CD8-positive, alpha-beta T cell (primary cell): ENCODE measurements at places on chromosomes 12 and 14.
A peak's percentile ranks its signal among the peaks of the same experiment; 100 is the strongest.

DNA sequence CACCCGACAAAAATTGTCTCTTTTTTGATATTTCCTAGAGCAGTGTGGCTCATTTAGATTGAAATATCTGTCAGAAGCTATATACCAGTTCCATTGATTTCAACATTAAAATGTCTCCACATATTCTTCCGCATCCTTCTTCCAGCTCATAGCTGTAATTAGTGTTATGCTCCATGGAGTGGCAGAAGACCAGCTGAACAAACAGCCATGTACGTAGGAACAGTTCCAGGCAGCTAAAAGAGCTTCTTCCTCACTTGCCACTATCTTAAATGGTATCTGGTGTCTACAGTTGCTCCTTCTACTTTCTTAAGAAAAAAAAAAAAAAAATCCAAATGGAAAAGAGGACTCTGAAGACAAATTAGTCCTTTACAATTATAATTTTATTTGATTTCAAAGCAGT is 848.0 kb downstream of the DIO2 start:
- no peak for DNase-seq

DNA sequence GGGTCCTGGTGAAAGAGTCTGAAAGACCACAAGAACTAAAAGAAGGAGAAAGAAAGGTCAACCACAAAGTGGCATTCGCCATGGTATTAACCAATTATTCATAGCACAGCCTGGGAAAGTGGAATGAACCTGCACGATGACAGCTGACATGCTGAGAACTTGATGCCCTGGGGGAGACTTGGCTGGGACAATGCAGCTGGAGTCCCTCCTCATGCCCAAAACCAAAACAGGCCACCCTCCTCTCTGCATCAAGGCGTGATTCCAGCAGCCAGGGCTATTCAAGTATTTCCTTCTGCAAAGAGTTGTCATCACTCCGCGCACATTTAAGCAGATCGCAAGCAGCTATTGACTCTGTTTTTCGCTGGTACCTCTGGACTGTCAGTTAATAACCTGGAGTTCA is 167.1 kb upstream of the NOS1 start:
- DNase-seq: no peak

DNA sequence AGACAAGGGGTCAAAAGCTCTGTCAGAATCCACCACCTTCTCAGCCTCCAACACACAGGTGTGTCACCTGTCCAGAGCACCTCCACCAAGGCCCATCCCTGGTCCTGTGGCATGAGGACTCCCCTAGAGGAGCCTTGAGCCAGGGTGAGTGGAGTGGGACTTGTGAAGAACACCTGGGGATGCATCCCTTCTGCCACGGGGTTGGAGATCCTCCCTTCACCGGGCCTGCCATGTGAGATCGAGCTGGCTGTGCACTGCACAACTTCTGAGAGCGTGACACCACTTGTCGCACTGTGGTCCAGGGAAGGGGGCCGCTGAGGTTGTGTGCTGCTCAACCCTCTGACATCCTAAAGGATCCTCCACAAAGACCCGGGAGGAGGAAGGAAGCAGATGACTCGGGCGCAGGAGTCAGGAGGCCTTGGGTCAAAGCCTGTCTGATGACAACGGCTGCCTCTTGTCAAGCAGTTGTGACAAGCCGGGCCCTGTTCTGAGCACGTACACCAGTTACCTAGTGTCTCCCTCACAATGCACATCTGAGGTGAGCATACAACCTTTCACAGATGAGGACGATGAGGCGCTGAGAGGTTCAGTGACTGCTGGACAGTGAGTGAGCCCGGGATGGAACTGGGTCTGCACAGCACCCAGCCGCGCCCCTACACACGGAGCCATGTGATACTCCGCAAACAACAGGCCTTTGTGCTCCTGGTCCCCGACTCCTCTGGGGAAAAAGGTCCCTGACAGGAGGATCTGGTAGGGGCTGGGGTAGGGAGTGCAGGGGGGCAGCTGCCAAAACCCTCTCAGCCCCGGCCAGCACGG is 35.6 kb downstream of the CHGA start:
- no peak for DNase-seq

GRCh38 chr12:83954956-83955601 is 957.5 kb downstream of the SLC6A15 start:
- no peak for DNase-seq

- DNase-seq: no peak
Observed at GRCh38 chr12:112381406-112381882, 787 bp downstream of the HECTD4 start.

DNA sequence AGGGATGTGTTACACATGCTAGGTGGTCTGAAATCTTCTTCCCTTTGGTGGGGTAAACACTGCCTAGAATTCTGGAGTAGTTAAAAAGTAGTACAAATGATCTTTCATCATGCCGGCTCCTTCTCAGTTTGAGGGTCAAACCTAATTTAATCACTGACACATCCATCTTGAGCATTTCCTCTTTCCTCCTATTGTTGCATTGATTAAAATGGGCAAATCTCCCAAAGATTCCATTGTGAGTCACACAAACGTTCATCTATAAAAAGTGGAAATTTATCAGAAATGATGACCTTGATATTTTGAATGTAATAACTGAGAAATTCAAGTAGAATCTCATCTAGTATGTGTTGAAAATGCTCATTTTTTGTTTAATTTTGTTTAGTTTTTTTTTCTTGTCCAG is 996.0 kb downstream of the NRXN3 start:
- no peak for DNase-seq

- DNase-seq: no peak
Observed at GRCh38 chr14:90611936-90612335, 204.3 kb downstream of the TTC7B start.

GRCh38 chr12:132286912-132287311 is 42.5 kb downstream of the GALNT9 start:
- no peak for DNase-seq

- DNase-seq: no peak
Observed at GRCh38 chr12:46560874-46561273, 188.3 kb upstream of the SLC38A2 start.

DNA sequence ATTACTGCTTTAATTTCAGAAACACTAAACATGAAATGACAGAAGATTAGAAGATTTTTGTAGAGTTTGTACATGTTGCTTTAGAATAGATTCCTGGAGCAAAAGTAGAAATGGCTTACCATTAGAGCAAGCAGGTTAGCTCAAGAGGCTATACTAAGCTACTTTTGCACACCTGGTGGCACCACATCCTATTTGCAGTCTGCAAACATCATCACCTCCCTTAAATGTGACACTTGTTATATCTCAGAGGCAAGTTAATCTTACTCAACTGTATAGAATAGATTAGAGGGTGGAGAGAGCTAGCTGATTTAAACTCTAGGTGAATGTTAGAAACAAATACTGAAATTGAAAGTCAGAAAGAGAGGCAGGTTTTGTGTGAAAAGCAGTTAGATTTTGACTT is 30.7 kb upstream of the OR4E1 start:
- no peak for DNase-seq

DNA sequence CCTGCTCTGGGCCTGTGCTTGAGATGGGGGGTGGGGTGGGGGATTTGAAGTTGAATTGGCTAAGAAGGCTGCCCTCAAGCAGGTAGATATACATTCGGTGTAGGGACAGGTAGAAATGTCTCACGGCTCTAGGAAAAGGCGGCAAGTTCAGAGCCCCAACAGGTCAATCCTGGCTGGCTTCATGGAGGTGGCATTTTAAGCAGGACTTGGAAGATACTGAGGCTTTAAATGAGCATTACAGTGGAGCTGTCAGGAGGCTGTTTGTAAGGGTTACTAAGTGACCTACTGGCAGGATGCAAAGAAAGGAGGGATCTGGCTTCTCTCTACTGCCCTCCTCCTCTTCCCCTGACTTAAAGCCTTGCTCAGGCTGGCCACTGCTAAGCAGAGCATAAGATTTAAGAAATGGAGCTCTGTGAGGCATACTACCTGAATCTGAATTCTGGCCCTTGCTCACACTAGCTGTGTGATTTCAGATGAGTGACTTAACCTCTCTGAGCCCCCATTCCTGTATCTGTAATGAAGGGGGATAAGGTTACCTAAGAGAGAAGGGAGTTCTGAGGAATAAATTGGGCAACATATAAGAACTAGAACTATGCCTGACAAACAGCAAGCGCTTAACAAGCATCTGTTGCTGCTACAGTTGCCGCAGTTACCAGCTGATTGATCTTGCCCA is 61.6 kb downstream of the SLC24A4 start:
- no peak for DNase-seq

DNA sequence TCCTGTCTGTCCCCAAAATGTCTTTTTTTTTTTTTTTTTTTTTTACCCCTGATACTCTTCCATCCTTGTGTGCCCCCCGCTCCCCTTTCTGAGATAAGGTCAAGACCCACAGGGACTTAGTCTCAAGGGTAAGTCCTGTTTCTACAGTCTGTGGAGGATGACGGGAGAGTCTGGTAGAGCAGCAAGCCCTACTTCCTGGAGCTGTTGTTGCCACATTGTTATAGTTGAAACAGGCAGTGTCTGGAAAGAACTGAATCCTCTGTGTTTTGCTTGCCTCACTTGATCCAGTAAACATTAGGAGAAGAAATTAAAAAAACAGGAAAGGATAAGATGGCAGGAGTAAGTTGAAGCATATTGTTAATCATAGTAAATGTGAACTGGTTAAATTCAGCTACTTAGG is 45.5 kb downstream of the ZNF664 start:
- DNase-seq: no peak

GRCh38 chr12:89047856-89048418 is 304.4 kb downstream of the DUSP6 start:
- DNase-seq: no peak

DNA sequence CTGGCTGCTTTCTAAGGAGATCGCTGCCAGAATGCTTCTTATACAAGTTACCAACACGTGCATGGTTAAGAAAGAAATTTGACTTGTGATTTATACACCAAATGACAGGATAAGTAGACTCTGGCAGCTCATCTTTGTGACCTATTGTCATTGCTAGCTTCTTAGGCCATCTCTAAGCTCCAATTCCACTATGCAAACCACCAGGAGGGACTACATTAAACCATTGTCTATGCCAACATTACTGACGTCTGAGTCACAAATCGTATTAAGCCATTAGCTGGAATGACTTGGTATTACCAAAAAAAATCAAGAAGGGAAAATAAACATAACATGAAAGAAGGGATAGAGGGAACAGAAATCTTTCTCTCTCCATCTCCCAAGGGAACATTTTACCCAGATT is 15.8 kb upstream of the VPS33A start:
- DNase-seq: no peak

DNA sequence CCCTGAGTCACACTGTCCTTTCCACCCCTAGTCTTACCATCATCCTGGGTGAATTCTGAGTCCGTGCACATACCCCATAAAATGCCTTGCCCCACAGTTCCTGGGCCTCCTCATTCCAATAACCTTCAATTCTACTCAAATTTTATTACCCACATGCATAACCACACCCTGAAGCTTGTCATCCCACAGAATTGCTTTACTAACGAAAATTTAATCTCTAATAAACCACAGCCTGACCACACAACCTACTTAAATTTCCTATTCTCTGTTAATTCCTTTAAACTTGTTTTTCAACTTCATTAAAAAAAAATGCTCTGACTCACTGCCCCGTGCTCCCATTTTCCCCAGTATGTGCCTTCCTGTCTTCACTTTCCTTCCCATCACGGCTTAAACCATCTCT is 205.9 kb downstream of the PHLDA1 start:
- DNase-seq: no peak

DNA sequence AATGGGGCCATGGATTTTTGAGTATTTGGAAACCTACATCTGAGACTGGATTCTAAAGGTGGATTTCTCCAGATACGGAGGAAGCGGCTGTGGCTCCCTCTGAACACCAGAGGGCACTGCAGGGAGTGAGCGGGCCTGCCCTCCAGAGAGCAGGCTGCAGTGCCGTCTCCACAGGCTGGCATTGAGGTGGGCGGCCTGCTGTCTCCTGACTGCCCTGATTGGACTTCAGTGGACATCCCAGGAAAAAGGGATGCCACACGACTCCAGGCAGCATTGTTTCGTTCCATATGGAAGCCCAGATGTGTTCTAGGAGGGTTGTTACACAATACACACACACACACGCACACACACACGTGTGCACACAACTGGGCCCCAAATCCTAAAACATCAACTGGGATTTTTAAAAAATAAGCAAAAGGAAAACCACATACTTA is 20.9 kb upstream of the ANO2 start:
- peak; percentile 47 for DNase-seq

GRCh38 chr12:77122661-77123060 is 57.3 kb upstream of the E2F7 start:
- DNase-seq: no peak

- DNase-seq: peak; percentile 10
Observed at GRCh38 chr12:4829793-4830162, 79.9 kb upstream of the KCNA1 start.

DNA sequence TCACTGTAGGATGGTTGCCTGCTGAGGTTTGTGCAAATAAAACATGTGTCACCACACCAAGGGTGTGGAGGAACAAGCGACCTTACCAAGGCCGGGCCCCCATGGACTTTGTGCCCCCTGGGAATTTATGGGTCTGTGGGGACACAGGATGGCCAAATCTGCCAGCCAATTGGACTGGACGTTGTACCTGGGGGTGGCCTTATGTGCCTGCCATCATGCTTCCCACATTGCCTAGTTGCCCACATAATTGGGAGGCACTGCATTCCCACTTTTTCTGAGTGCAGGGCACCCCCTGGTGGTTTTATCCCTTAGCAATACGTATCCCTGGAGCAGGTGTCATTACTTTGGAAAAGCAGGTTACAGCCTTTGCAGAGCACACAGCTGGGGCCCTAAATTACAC is 92.6 kb upstream of the TMPO start:
- DNase-seq: no peak

DNA sequence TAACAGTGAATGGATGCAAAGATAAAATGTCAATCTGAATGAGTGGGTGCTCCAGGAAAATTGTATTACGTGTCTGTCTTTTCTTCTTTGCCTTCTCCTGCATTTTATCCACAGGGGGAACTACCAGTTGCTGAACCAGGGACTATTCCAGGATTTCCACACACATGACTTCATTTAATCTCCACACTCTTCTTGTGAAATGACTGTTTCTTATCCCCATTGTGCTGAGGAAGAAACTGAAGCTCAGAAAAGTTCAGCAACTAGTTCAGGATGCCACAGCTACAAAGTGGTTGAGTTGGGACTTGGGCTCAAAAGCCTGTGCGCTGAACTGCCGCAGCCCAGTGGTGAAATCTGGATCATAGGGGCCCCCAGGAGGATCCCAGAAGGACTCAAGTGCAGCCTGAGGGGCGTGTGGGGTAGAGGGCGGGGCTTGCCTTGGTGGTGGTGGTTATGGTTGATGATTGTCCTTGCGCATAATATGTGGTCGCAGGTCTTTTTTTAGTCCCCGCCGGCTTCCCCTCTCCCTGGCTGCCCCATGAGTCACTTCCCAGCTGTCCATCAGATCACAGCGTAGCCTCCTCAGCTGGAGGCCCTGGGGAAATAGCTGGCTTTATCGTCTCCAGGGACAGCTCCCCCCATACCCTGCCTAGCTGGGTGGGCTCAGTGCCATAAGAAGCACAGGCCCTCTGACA is 235.2 kb upstream of the CRY1 start:
- DNase-seq: peak; percentile 40
